ENCODE measurements at places on chromosomes 7 and 10.

DNA sequence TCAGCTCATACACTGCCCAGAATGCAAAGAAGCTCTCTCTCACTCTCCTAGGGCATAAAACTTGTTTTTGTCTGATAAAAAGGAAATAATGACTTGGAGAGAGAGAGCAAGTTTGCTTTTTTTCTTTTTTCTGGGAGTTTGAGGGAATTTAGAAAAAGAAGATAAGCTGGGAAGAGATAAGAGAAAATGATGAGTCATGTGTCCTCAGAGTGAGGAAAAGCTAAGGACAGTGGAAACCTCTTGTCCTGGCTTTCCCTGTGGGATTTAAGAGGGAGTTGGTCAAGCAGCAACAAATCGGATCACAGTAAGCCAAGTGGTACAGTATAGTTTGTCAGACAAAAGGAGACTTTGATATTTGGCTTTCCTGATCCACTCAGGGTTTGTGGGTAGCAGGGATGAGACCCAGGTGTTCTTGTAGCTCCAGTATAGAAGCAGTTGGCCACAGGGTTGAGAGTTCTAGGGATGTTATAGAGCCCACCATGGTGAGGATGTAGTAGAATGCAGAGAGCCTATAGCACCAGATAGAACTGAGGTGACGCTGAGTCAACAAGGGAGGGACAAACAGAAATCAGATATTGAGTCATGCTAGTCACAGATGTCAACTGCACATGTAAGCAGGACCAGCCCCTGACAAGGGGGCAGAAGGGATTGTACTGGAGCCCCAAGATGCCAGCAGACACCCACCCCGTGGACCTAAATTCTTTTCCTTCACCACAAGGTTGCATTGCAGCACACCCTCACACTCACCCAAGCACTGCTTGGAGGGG lies 219.3 kb upstream of the TAC1 start:
- no peak for DNase-seq

GRCh38 chr10:126127481-126128029 lies 231.2 kb downstream of the FANK1 start:
- DNase-seq = no peak

GRCh38 chr10:56319386-56319785 lies 41.7 kb downstream of the ZWINT start:
- DNase-seq = no peak

DNA sequence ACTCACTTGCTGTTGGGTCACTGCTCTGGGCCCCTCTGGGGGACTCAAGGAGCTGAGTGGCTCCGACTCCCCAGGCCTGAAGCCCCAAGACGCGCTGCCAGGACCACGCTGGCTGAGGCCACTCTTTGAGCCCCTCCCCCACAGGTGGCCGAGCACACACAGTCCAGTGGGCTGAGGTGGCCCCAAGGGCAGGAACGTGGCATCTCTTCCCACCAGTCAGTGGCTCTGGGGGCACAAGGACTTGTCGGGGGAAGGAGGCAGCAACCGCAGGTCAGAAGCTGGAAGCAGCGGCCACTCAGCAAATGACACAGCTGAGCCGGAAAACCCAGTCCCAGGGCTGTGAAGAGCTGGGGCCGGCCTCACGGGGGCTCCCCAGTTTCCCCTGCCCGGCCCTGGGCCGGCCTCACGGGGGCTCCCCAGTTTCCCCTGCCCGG lies 24.1 kb downstream of the GRIFIN start:
- DNase-seq = no peak

- DNase-seq = no peak
Measured at GRCh38 chr10:46018453-46019176, 11.8 kb downstream of the NCOA4 start.

GRCh38 chr10:4291990-4292389 lies 507.0 kb upstream of the KLF6 start:
- DNase-seq = no peak

- DNase-seq = no peak
Measured at GRCh38 chr10:97019213-97019844, 166.4 kb downstream of the SLIT1 start.

DNA sequence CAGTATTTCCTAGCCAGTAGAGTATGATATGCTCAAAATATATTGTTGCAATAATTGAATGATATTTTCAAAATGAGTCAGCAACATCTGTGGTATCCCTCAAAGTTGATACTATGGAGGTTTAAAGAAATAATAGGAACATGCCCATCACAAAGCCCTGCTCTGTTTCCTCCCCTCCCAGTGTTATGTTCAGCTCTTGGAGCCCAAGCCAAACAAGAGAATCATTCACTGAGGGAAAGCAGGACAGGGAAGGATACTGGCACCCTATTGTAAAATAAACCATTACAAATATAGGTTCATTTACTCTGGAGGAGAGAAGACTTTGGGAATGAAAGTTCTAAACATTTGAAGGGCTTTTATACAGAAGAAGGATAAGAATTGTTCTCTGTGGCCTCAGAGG lies 37.6 kb downstream of the SORCS3 start:
- no peak for DNase-seq

DNA sequence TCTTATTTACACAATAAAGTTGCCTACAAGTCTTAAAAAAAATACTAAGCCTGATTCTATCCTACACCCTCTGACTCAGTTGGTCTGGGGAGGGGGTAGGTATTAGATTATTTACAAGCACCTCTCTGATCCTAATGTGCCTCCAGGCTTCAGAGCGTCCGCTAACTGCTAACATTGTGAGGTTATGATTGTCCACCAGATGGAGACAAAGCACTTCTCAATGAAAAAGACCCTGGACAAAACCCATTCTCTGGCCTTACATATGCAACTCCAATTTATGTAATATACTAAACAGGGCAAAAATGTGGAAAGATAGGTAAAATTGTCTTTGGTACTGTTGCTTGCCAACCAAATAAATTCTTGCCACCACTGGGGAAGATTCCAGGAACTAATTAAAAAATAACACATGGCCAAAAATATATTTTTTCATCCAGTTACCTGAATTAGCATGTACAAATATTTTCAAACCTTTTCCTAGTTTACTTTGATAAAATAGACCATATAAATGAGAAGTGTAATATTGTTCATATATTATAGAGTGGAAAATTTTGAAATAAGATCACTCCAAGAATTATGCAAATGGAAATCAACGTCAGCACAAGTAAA lies 92.4 kb downstream of the KIF20B start:
- DNase-seq = peak; percentile 4

DNA sequence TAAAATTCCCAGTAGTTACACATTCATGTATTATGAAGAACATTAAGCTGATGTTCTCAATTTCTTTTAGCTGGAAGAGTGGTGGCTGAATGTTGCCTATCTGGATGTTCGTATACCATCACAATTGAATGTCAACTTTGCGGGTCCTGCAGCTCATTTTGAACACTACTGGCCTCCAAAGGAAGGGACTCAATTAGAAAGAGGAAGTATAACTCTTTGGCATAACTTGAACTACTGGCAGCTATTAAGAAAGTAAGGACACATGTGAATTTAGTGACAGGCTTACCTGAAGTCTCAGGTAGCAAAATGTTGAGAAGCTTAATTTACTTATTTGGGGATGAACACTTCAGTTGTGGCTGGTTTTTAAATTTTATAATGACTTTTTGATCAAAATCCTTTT lies 15.9 kb downstream of the CROT start:
- DNase-seq = no peak

DNA sequence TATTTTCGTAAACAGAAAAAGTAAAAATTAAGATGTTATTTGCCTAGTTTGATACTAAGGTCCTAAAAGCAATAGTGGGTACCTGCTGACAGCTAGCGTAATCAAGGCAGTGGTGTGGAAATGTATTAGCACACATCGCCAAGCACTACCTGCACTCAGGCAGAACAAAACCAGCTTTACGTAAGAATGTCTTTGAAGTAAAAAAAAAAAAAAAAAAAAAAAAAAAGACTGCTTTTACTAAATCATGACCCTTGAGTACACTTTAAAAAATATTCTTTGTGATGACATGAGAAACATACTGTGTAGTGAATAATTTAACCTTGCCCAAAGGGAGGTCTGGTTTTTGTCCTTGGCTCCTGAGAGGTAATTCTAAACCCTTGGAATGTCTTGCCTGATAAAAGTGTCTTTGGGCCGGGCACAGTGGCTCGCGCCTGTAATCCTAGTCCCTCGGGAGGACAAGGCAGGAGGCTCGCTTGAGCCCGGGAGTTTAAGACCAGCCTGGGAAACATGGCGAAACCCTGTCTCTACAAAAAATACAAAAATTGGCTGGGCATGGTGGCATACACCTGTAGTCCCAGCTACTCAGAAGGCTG lies 12.7 kb downstream of the XRCC2 start:
- no peak for DNase-seq

- DNase-seq = no peak
Measured at GRCh38 chr7:24923172-24923865, 56.7 kb downstream of the OSBPL3 start.

GRCh38 chr10:105063796-105064195 lies 422.7 kb downstream of the SORCS3 start:
- DNase-seq = no peak

GRCh38 chr7:92813390-92814024 lies 22.9 kb downstream of the CDK6 start:
- no peak for DNase-seq
